ENCODE measurements at places on chromosomes 1 and 21.
A peak's percentile ranks its signal among the peaks of the same experiment; 100 is the strongest.

DNA sequence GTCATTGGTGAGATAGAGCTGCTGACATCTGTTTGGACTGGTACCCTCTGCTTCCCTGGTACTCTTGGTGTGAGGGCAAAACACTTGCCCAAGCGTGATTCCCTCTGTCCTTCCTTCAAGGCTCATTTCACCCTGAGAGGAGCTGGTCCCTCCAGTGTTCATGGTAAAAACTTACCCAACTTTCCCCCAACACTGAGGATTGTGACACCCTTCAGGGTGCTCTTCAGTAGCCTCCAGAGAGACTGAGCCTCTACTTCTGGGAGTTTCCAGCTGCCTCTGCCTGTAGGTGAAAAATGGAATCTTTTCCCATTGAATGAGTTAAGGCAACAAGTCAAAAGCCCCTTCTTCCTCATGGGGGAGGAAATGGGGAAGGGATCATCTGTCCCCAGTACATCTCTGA is 9.6 kb downstream of the CCDC190 start:
- DNase-seq, result no peak

DNA sequence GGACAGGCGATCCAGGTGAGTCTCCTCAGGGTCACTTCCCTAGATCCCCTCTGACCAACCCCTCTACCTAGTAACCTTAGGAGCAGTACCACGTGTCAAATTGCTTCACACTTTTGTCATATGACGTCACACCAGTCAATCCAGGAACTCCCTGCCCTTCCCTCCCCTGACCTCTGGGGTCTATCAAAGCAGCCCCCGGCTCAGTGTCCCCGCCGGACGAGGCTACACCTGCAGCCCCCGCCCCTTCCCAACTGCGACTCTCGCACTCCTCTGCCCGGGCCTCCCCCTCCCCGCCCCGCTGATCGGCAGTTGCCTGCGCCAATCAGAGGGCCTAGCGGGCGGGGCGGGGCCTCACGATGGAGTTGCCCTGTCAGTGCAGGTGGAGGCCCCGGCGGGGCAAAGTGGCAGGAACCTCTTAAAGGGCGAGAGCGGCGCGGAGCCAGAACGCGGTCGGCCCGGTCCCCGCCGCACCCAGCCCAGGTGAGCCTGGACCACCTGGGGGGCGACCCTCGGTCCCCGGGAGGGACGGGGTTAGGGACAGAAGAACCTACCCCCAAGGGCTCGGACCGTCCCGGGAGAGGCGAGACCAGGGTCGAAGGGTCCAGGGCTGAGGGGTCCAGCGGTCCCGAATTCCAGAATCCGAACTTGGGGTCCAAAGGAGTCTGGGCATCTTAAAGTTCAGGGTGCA is 27.5 kb upstream of the EPB41 start:
- peak; percentile 90 for DNase-seq

GRCh38 chr1:204836856-204837255 is 33.8 kb upstream of the NFASC start:
- no peak for DNase-seq

- no peak for DNase-seq
Measured at GRCh38 chr1:203183828-203184227, 2.7 kb downstream of the CHI3L1 start.

DNA sequence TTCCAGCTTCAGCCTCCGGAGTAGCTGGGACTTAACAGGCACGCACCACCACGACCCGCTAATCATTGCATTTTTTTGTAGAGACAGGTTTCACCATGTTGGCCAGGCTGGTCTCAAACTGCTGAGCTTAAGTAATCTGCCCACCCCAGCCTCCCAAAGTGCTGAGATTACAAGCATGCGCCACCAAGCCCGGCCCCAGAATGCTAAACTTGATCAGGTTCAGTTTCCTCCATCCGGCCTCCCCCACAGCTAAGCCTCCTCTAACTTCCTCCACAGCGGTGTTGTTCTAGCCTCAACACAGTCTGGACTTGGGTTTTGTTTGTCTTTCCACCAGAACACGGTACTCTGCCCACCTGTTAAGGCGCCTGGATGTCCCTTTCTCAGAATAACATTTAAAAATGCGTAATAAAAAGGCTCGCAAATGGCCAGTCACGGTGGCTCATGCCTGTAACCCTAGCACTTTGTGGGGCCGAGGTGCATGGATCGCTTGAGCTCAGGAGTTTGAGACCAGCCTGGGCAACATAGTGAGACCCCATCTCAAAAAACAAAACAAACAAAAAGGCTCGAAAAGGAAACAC is 2.4 kb downstream of the PARP1 start:
- DNase-seq, result peak; percentile 64

- no peak for DNase-seq
Measured at GRCh38 chr1:3609769-3610526, 1.4 kb downstream of the MEGF6 start.

DNA sequence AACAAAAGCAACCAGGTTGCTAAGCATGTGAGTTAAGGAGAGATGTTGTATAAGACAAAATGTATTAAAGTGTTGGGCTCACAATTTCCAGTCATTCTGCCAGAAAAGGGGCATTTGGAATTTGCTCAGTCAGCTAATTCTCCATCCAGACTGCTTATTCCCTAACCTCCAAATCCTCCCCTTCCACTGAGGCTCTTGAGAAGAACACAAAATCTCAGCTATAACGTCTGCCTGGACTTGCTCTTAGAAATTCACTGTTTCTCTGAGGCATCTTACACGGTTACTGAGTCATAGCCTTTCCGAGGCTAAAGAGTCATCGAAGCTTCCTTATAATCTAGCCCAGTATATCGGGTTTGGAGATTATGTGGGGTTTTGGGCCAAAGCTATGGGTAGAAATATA is 548.2 kb upstream of the ADGRL4 start:
- DNase-seq, result no peak

DNA sequence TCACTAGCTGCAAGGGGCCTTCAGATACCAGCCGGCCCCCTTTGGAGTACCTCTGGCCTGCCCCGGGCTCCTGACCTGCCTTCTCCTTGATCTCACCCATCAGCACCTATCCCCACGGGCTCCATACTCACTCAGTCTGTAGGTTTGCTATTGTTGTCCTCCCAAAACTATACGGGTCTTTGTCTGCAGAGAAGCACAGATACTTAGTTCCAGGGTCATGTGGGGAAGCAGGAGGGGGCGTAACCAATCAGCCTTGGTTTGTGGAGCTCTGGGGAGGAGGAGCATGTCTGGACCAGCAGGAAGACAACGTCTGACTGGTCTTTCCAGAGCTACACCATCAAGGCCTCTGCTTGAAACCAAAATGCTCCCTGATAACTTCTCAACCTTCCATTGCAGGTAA is 15.2 kb downstream of the TMEM63A start:
- DNase-seq, result no peak

DNA sequence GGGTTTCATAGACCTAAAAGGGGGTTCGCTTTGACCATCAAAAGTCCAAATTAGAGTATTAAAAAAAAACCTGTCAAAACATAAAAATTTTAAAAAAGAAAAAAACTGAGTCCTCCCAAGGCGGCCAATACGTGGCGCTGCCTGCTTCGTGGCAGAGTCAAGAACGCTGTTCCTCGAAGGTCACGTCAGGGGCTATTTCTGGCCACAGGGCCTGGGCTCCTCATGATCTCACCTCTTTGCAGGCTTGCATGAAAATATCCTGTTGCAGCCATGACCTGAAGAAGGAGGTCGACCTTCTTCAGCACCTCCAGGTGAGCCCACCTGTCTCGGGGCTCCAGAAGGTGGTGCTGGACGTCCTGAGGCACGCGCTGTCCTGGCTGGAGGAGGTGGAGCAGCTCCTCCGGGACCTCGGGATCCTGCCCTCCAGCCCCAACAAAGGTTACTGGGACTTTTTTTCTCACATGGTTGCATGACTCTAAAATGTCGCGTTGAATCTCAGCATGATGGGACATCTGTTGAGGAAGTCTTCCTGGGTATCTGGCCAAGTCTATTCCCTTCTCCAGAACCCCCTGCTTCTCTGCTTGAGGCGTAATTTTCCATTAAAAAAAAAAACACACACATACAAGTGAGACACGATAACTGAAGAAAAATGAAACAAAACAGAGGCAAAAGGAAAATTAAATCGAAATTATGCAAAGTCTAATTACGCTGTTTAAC is 80.4 kb upstream of the EFHD2 start:
- DNase-seq, result peak; percentile 13

- peak; percentile 26 for DNase-seq
Measured at GRCh38 chr1:212967801-212968200, 17.5 kb downstream of the VASH2 start.

- DNase-seq, result no peak
Measured at GRCh38 chr1:31153423-31153822, 86.3 kb downstream of the NKAIN1 start.

- DNase-seq, result no peak
Measured at GRCh38 chr1:182279724-182280503, 111.7 kb downstream of the GLUL start.

DNA sequence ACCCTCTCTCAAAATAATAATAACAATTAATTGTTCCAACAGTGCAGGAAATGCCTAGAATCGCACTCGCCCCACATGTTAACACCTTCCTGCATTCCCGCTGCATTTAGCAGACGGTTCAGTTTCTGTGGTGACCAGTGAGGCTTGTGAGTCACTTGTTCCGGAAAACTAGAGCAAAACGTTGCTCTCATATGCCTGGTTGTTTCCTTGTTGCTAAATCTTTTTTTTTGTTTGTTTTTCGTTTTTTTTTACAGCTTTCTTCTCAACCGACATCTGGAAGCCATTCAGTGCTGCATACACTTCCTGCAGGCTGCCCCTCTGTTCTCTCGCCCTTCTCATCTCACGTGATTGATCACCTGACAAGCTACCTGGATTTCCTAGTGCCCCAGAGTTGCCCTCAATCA is 56.9 kb upstream of the TMPRSS2 start:
- no peak for DNase-seq

GRCh38 chr21:42518215-42518614 is 4.6 kb downstream of the SLC37A1 start:
- no peak for DNase-seq

GRCh38 chr1:36735939-36736730 is 253.4 kb upstream of the CSF3R start:
- no peak for DNase-seq

- DNase-seq, result no peak
Measured at GRCh38 chr1:26787381-26787705, 407 bp upstream of the PIGV start.

DNA sequence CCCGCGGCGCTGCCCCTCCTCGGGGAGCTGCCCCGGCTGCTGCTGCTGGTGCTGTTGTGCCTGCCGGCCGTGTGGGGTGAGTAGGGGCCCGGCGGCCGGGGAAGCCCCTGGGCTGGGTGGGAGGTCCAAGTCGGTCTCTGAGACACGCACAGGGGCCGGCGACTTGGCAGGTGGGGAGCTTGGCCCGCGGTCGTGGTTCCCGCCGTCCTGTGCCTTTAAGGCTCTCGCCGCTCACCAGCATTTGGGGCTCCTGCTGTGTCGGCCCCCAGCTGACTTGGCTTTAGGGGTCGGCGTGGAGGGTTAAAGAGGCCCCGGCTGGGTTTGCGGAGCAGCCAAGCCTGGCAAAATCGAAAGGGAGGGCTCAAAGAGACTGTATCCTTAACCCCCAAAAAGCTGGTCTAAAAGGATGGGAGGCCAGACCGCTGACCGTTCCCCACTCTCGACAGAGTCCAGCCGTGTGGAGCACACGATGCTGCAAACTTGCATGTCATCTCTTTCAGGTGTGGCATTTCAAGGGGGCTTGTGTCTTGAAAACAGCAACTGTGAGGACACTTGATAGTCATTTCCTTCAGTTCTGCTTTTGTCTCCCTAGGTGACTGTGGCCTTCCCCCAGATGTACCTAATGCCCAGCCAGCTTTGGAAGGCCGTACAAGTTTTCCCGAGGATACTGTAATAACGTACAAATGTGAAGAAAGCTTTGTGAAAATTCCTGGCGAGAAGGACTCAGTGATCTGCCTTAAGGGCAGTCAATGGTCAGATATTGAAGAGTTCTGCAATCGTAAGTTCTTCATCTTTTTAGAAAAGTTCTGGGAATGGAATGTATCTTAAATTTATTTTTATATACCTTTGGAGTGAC is 540 bp downstream of the CD55 start:
- peak; percentile 28 for DNase-seq

GRCh38 chr1:198156111-198156744 is 570 bp upstream of the NEK7 start:
- peak; percentile 65 for DNase-seq

Data from HL-60 (cell line).